ENCODE measurements at places on chromosomes 4 and X. TPM values are rescaled to one million over a fixed set of nuclear protein-coding genes. Genes with fewer than 3 reads are reported as not detected.

USP51 gene
- total RNA-seq, result 1.9 TPM

GRCh38 chr4:20512033-20512792, 188.0 kb upstream of the PACRGL start:
- no peaks in the 10 kb centered on the region for H3K36me3 ChIP-seq
- H3K4me1 ChIP-seq, result no peaks in the 10 kb centered on the region
- DNase-seq, result no peak
- no peaks in the 10 kb centered on the region for H3K27me3 ChIP-seq

NEIL3 gene
- 0.09 TPM for total RNA-seq

UVSSA gene
- total RNA-seq, result 9.2 TPM

DNA sequence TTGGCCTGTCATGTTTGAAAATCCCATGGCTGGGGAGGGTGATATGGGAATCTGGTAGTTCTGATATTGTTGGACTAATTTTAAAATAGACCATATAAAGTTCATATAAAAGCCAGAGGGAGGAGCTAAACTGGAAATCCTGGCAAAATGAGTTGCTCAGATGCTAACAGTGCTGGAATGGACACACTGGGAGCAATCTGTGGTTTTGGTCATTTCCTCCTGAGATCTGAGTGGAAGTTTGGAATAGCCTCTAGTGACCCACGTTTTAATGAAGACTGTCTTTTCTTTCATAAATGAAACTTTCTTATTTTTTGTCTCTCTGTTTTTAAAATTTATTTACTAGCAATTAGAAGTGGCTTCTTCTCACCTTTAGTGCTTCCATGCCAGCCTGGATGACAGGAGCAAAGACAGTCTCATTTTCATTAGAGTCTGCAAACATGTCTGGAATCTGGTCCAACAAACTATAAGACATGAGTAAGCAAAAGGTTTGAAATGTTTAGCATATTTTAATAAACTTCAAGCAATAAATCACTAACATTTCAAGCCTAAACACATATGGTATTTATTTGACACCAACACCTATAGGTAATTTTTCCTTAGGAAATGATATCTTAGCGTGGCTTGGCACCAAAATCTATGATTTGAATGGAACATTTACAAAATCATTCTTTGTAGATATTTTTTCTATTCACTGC, 66.6 kb downstream of the METTL14 start:
- peaks cover 12% of the 10 kb centered on the region for H3K4me1 ChIP-seq
- no peak overlapping the region for H3K27ac ChIP-seq
- DNase-seq, result no peak
- no peaks in the 10 kb centered on the region for H3K27me3 ChIP-seq

TCP11X2 gene
- not detected for total RNA-seq

GPR173 gene
- total RNA-seq, result 0.87 TPM

DNA sequence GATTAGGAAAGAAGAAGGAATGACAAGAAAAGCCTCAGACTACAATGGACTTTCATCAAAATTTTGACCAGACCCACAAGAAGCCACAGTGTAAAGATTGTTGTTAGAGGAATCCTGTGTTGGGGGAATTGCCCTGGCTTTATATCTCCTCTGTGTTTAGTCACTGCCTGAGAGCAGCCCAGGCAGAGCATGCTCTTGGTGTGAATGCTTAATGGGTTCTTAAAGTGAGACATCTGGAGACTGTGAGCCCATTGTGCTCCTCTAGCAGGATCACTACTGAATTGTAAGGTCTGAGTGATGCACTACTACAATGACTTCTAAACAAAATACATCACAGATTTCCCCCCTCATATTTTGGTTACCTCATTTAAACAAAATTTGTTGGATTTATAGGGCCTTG, 1860.5 kb upstream of the ADGRL3 start:
- no peaks in the 10 kb centered on the region for H3K36me3 ChIP-seq
- H3K27me3 ChIP-seq, result no peaks in the 10 kb centered on the region
- DNase-seq, result no peak
- no peak overlapping the region for H3K27ac ChIP-seq
- no peaks in the 10 kb centered on the region for H3K4me1 ChIP-seq
- H3K4me3 ChIP-seq, result no peak overlapping the region

DNA sequence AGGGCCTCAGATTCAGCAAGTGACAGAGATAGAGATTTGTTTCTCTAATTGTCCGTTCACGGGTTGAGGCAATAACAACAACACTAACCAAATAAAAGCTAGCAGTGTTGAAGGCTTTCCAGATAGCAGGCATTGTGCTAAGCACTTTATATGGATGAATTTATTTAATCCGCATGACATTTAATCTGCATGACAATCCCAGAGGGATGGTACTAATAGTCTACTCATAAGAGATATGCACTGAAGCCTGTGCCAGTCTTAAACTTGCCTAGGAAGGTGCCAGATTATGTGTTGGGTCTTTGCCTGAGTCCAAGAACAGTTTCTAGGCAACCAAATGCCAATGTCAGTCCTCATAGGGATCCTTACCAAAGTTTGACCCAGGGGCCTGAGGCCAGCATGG, 37.7 kb upstream of the FAT1 start:
- DNase-seq, result no peak
- no peak overlapping the region for H3K4me3 ChIP-seq

DNA sequence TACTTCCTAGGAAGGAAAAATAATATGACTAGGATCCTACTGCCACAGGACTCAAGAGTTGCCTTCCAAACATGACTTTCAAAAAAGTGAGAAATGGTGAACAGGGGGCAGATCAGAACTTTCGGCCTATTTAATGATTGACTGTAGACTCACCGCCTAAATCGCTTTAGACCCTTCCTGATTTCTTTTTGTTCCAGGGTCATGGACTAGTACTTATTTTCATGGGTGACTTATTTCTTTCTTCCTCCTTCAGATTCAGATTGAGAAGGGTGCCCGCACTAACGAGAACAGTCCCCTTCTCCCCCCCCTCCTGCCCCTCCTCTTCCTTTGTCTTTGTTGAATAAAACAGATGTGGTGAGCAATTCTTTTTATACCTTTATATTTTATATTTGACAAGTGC, 48.0 kb upstream of the KLHL8 start:
- no peaks in the 10 kb centered on the region for H3K4me1 ChIP-seq
- H3K27ac ChIP-seq, result no peak overlapping the region
- no peak for DNase-seq
- H3K27me3 ChIP-seq, result no peaks in the 10 kb centered on the region
- no peaks in the 10 kb centered on the region for H3K36me3 ChIP-seq
- H3K4me3 ChIP-seq, result no peak overlapping the region

GRCh38 chrX:108399418-108400165, 38.6 kb downstream of the COL4A6 start:
- no peak overlapping the region for H3K4me3 ChIP-seq
- H3K36me3 ChIP-seq, result no peaks in the 10 kb centered on the region
- DNase-seq, result no peak
- H3K27ac ChIP-seq, result no peak overlapping the region
- no peaks in the 10 kb centered on the region for H3K27me3 ChIP-seq

STK32B gene
- total RNA-seq, result 1.4 TPM

OGT gene
- 56.1 TPM for total RNA-seq

DNA sequence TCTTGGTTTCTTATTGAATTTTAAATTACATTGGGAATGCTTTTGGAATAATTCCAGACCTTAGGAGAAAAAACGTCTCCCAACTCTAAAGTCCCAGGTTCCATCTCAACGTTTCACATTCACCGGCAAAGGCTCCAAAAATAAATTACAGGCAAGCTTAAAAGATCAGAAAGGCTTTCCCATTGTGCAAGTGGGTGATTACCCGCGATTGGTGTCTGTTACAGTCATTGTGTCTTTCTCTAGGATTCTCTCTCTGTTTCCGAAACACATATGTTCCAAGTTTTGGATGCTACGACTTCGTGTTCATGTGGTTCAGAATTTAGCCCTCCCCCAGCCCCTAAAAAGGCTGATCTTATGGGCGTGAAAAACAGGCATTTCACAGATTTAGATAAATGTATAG, 41.8 kb downstream of the PALLD start:
- DNase-seq, result no peak
- H3K4me1 ChIP-seq, result no peaks in the 10 kb centered on the region

GRCh38 chrX:78958419-78959116, 13.4 kb downstream of the P2RY10 start:
- H3K4me1 ChIP-seq, result no peaks in the 10 kb centered on the region
- DNase-seq, result no peak

DNA sequence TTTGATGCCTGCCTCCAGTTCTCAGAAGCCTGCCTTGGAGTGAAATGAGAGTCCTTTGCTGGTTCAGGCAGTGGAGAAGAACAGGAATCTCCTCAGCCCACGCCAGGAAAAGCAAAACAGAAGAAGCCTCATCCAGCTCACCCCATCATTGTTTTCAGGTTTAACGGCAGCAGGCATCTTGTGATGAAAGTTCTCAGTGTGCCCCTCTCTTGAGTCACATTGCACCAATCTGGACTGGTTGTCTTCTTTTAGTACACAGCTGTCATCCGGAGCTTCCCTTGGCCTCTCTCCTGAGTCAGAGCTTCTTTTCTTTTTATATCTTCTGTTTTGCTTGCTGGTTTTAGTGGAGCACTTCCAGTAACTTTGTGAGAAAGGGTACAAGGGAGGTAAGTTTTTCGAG, 50.9 kb downstream of the TSPAN7 start:
- DNase-seq, result no peak
- no peak overlapping the region for H3K27ac ChIP-seq
- no peaks in the 10 kb centered on the region for H3K36me3 ChIP-seq

DNA sequence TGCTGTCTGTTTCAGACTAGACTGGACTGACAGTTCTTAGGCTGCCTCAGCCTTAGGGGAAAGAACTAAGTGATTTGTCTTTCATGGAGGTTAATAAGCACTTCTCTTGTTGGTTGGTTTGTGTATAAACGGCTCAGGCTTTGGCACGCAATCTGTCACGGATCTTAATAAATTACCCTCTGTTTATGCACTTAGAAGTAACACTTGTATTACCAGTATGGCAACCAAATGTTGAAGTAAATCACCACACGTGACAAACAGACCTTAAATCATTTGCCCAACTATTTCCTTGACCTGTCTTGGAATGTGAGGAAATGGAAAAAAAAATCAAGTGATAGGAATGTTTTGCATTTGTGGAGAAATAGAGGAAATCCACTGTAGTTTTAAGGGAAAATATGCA, 69.9 kb downstream of the TEX13A start:
- H3K4me3 ChIP-seq, result no peak overlapping the region
- no peaks in the 10 kb centered on the region for H3K27me3 ChIP-seq
- H3K36me3 ChIP-seq, result no peaks in the 10 kb centered on the region
- no peak overlapping the region for H3K27ac ChIP-seq
- no peaks in the 10 kb centered on the region for H3K4me1 ChIP-seq

DNA sequence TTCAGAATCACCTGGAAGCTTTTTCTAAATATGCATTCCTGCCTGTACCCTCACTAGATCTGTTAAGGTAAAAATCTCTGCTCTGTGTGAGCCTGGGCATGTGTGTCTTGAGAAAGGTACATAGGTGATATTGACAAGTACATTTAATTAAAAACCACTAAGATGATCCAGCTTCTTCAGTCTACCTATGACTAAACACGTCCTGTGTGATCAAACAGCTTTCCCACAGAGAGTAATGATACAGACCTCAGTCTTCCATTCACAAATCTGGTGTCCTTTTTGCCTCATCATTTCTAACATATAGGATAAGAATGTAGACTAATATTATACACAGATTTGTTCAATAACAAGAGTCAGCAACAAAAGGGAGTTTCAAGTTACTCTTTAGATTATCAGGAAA, 42.6 kb downstream of the GALNT7 start:
- H3K36me3 ChIP-seq, result no peaks in the 10 kb centered on the region
- no peak for DNase-seq
- no peaks in the 10 kb centered on the region for H3K27me3 ChIP-seq
- peaks cover 21% of the 10 kb centered on the region for H3K4me1 ChIP-seq
- H3K27ac ChIP-seq, result no peak overlapping the region

HTN3 gene
- not detected for total RNA-seq

RGN gene
- total RNA-seq, result 17.1 TPM

GDPD2 gene
- total RNA-seq, result not detected

- no peak overlapping the region for H3K4me3 ChIP-seq
- H3K27ac ChIP-seq, result no peak overlapping the region
- no peaks in the 10 kb centered on the region for H3K4me1 ChIP-seq
- H3K36me3 ChIP-seq, result no peaks in the 10 kb centered on the region
These were observed 66.5 kb downstream of the UCHL1 start for GRCh38 chr4:41323179-41323578.

DNA sequence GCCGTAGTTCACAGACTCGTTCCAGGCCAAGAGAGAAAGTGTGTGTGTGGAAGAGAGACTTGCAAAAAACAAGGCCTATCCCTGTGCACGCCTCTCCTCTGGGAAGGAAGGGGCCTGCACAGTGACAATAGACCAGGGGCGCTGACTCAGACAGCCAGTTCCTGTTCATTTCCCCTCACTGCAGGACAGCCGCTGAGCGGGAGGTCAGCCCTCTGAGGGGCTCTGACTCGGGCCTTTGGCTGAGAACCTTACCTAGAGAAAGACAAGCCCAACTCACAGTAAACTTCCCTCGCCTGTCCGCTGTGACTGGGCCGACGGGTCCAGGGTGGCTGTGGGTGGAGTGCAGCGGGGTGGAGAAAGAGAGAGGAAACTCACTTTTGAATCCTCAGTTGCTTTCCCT, 52.1 kb downstream of the RTL5 start:
- H3K4me1 ChIP-seq, result no peaks in the 10 kb centered on the region
- H3K36me3 ChIP-seq, result no peaks in the 10 kb centered on the region
- H3K27me3 ChIP-seq, result peaks cover 3% of the 10 kb centered on the region
- no peak overlapping the region for H3K27ac ChIP-seq
- H3K4me3 ChIP-seq, result no peak overlapping the region

CYLC1 gene
- total RNA-seq, result not detected

GAR1 gene
- total RNA-seq, result 8.7 TPM

DNA sequence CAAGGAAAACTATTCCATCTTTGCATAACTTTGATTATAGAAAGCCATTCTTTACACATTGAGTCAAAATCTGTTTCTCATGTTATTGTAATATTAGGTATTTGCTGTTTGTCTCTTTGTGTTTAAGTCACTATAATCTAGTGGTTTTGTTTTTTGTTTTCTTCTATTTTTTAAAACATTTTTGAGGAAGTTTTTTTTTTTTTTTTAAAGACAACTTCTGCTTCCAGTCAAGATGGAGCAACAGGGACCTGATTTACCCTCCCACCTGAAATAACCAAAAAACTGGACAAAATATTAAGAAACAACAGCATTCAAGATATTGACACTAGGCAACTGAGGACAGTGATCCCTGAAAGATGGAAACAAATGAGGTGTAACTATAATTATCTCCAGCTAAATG, 18.4 kb upstream of the NSUN7 start:
- H3K27ac ChIP-seq, result no peak overlapping the region
- H3K36me3 ChIP-seq, result no peaks in the 10 kb centered on the region
- H3K4me3 ChIP-seq, result no peak overlapping the region
- no peaks in the 10 kb centered on the region for H3K27me3 ChIP-seq
- DNase-seq, result no peak

PPP1R2C gene
- total RNA-seq, result not detected

DNA sequence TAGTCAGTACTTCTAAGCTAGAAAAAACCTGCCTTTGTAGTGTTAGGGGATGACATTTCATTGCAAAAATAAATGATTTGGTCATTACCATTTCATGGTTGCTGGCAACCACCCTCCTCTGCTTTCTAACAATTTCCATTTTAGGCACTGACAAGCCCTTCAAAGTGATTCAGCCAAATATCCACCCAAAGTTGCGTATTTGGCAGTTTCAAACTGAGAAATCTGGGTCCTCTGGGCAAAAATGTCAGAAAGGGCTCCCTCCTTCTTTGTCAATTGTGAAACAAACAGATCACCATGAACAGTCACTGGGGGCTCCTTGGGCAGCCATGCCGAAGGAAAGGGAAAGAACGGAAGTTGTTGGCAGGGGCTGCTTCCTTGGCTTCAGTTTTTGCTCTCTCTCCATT, 33.0 kb downstream of the PLAC1 start:
- no peak overlapping the region for H3K4me3 ChIP-seq
- DNase-seq, result no peak
- no peak overlapping the region for H3K27ac ChIP-seq
- H3K36me3 ChIP-seq, result no peaks in the 10 kb centered on the region

GRCh38 chr4:95215991-95216605, 332.7 kb downstream of the UNC5C start:
- no peak overlapping the region for H3K27ac ChIP-seq
- H3K27me3 ChIP-seq, result no peaks in the 10 kb centered on the region
- H3K4me3 ChIP-seq, result no peak overlapping the region
- no peak for DNase-seq
